ENCODE measurements at places on chromosomes 5 and 9.
A peak's percentile ranks its signal among the peaks of the same experiment; 100 is the strongest.

DNA sequence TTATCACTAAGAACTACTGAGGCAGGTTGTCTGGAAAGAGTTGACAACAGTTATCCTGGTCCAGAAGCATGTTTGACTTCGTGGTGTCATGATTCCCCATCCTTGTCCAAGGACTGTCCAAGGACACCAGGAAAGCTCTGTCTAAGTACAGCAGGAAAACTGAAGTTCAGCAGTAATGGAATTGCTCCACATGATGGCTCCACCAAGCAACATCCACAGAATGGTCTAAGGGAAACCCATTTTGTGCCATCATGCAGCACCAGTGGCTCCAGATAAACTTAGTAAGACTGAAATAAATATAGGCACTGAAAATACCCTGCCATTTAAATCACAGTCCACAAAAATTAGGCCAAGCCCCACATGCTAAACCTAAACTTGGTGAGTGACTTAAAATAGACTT is 192.8 kb downstream of the CDH18 start:
- DNase-seq: no peak

DNA sequence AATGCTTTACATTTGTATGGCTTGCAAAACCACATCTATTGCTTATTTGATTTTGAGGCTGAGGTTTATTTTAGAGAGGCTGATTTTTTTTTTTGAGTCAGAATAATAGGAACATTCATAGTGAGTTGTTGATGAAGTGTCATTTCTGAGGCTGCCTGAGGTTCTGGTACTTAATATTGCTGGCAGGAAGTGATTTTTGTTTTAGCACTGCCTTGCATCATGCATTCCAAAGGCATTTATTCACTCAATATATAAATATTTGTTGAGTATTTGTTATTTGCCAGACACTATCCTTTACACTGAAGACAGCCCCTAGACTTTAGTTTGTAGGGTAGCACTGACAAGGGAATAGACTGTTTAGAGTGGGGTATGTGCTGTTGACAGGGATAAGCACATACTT is 2.7 kb downstream of the RNF20 start:
- no peak for DNase-seq

GRCh38 chr5:38666668-38667498 is 110.4 kb upstream of the LIFR start:
- no peak for DNase-seq

GRCh38 chr5:113124265-113124664 is 147.7 kb downstream of the DCP2 start:
- no peak for DNase-seq

- DNase-seq: no peak
Observed at GRCh38 chr5:54344653-54345052, 34.3 kb upstream of the ARL15 start.

DNA sequence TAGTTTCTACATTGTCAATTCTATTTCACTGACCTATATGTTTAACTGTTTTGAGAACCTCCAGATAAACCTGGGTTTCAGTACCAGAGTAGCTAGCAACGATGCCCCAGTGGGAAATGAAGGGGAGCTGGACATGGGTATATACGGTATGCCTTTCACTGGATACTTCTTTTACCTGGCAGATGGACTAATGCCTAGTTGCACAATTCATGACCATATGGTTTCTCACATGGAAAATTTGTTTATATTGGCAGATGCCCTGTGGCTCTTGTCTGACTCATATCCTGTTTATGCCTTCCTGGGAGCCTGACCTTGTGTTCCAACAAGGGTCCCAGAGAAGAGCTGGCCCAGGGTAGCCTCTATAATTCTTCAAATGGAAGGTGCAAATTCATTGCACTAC is 144.1 kb downstream of the MAT2B start:
- no peak for DNase-seq

DNA sequence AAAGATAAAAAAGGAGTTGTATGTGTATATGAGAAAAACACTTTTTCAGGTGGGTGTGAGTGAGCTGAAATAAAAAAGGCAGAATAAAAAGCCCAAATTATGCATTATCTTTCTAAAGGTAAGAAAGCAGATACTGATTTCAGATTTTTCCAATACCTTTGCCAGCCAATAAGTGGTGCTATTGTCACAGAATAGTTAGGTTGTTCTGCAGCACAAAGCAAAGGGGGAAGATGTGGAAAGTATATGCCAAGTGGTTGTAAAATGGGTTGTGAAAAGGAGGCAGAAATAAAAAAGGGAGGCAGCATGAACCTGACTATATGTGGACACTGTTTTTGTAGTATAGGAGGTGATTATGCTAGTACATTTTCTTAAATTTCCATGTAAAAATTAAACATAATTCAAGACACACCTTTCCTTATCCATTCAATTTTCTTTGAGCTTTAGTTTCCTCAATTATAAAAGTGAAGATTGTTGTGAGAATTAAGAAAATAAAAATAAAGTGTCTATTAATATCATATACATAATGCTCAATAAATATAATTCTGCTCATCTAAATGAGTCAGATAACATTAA is 106.7 kb downstream of the SMIM15 start:
- DNase-seq: no peak

DNA sequence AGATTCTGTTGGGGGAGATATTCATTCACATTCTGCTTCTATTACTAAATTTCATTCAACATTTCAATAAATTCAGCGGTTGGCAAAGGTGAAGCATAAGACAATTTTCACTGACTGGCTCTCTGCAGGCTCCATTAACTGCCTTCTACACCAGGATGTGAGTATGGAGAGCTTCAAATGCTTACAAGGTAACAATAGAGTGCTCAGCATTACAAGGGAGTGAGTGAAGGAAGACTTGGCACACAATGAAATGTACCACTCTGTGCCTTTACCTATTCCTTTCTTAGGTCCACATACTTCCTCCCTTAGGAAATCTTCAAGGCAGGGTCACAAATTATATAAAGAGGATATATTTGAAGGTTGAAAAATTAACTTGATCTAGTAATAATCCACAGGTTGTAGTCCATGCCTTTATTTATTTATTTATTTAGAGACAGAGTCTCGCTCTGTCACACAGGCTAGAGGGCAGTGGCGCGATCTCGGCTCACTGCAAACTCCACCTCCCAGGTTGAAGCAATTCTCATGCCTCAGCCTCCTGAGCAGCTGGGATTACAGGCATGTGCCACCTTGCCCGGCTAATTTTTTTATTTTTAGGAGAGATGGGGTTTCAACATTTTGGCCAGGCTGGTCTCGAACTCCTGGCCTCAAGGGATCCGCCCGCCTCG is 76.6 kb upstream of the FAM169A start:
- DNase-seq: no peak

DNA sequence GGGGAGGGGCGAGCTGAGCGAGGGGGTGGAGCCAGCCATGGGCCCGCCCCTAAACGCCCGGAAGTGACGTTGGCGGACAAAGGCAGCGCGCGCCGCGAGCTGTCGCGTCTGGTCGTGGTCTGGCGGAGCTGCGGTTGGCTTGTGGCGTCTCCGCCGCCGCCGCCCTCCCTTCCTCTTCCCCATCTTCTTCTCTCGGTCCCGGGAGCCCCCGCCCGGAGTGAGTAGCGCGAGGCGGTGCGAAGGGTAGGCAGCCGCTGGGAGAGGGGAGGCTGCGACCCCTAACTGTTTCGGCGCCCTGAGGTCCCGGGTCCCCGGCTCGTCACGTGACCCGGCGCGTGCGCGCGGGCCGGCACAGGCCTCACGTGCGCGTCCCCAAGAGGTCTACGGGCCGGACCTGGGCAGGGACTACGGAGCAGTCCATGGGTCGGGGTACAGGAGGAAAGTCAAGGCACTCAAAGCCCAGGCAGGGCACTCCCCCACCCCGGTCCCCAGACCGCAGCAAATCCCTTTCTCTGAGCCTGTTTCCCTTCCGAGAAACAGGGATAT is at the start of gene NTMT1:
NTMT1 (plus strand) TSS at position 85 of the 546 bp plus-strand sequence. CDS start 6,541 bp downstream, outside the sequence.
- DNase-seq: peak; percentile 95

- no peak for DNase-seq
Observed at GRCh38 chr5:143887903-143888665, 76.1 kb downstream of the HMHB1 start.

DNA sequence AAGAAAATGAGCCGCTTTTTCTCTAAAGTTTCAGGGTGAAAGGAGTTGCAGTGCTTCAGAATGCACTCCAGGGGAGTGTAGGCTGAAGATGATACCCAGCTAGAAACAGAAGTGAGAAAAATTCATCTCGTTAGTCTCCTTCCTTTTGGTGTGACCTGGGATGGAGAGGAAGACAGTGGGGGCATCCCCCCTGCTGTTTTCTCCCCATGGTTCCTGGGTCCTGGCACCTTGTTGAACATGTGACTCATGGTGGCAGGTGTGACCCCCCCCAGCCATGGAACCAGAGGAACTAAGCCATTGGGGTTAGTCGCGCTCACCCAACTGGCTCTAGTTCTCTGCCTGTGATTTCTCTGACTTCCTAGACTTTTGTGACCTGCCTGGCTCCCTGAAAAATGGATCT is 424.6 kb downstream of the CSNK1G3 start:
- no peak for DNase-seq

DNA sequence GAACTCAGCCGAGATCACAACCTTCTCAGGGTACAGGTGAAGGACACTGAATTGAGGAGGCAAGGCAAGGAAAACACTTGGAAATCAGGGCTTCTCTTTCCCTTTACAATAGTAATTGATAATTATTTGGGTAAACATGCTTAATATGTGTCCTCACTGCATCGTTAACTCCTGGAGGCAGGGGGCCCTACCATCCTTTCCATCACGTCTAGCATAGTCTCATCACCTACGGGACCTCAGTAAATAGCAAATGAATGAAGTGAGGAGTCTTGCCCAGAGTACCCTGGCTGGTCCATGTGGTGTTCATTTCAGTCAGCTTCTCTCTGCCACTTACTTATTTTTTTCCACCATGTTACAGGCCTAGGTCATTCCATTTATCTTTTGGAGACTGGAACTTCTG is 2.3 kb downstream of the F2RL1 start:
- no peak for DNase-seq

GRCh38 chr5:176780176-176781053 is 29.9 kb upstream of the UNC5A start:
- no peak for DNase-seq

DNA sequence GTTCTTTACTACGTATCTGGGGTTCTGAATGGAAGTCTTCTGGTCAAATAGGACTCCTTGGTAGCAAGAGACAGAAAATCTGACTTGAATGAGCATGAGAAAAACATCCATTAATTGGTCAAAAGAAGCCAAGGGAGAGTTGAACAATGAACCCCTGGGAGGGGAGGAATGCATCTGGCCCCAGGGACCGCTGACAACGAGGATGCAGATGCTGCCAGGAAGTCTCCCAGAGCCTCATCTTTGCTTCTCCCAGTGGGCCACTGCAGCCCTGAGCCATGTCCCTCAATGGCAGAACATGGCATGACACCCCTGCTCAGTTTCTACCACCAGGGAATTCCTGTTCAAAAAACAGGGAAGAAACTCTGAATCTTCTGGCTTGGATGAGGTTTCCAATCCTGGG is 50.5 kb upstream of the ICE1 start:
- no peak for DNase-seq

- DNase-seq: no peak
Observed at GRCh38 chr9:136346157-136346481, 17.4 kb downstream of the DNLZ start.

DNA sequence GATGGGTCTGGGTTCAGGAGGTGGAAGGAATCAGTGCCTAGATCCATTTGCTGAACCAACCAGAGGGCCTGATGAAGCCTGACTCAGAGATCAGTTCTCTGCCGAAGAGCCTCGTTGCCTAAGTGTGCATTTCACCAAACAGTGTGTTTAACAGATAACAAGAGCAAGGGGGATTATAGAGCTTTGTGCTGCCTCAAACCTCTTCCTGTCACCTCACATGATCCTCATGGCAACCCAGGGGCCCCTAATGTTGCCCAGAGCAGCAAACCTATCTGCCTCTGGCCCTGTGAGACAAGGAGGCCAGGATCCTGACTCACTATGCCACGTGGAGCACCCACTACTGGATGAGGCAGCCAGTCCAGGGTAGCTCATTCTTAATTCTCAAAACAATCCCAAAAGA is 66.3 kb upstream of the EPB41L4B start:
- DNase-seq: no peak

GRCh38 chr5:72488756-72489155 is 18.5 kb downstream of the ZNF366 start:
- no peak for DNase-seq

DNA sequence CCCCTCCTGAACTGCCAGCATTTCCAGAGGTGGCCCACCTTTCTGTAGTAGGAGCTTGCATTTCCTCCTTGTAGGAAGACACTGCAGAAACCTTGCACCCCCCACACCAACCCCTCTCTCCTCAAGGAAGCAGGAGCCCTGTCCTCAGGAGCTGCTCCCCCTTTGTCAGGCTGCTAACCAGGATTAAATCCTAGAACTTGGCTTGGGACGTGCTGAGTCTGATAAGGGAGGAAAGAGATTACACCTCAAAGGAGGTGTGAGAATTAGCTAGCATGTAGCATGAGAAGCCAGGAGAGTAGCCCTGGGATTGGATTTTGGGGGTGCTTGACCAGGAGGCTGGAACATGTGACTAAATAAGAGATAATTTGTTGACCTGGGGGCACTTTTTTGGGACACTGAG is 119.8 kb upstream of the ALDH1B1 start:
- DNase-seq: no peak

GRCh38 chr9:23590276-23591000 is 235.6 kb downstream of the ELAVL2 start:
- no peak for DNase-seq

DNA sequence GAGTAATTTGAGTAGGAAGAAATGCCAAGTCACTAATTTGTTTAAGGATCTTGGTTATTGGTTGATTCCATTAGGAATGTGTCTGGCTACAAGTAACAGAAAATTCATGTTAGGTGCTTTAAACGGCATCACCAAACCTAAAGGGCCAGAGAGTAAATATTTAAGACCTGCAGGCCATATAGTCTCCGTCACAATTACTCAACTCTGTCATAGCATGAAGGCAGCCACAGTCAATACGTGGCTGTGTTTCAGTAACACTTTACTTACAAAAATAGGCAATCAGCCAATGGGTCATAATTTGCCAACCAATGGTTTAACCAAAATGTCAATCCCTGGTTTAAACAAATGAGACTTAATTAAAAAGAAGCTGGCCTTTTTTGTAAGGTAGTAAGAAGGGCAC is 98.5 kb downstream of the ARL15 start:
- DNase-seq: no peak

DNA sequence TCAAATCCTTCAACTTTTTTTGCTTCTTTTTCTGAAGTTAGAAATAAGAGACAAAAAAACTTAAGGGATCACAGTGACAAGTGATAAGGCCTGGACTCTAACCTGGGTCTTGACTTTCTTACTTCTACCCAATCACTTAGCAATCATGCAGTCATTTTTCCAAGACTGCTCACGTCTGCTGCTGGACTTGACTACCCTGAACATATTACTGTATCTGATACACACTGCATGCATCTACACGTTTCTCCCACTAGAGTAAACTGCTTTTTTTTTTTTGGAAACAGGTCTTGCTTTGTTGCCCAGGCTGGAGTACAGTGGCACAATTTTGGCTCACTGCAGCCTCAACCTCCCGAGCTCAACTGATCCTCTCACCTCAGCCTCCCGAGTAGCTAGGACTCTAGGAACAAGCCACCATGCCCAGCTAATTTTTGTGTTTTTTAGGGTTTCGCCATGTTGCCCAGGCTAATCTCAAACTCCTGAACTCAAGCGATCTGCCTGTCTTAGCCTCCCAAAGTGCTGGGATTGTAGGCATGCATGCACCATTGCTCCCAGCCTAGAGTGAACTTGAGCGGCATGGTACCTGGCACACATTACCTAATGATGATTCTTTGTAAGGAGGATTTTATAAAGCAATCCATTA is 7.4 kb downstream of the PLIN2 start:
- no peak for DNase-seq

Data from stimulated activated CD4-positive, alpha-beta T cell treated with anti-CD3 and anti-CD28 coated beads, Interleukin-2, amount 100 ng/mL, for 48 hours (primary cell).